ENCODE measurements at places on chromosomes 3 and 15.

GRCh38 chr3:113265231-113265630 is 53.9 kb downstream of the BOC start:
- no peak for DNase-seq

- DNase-seq = peak; percentile 96
These were observed 9.9 kb downstream of the AMOTL2 start for GRCh38 chr3:134364061-134364935.

DNA sequence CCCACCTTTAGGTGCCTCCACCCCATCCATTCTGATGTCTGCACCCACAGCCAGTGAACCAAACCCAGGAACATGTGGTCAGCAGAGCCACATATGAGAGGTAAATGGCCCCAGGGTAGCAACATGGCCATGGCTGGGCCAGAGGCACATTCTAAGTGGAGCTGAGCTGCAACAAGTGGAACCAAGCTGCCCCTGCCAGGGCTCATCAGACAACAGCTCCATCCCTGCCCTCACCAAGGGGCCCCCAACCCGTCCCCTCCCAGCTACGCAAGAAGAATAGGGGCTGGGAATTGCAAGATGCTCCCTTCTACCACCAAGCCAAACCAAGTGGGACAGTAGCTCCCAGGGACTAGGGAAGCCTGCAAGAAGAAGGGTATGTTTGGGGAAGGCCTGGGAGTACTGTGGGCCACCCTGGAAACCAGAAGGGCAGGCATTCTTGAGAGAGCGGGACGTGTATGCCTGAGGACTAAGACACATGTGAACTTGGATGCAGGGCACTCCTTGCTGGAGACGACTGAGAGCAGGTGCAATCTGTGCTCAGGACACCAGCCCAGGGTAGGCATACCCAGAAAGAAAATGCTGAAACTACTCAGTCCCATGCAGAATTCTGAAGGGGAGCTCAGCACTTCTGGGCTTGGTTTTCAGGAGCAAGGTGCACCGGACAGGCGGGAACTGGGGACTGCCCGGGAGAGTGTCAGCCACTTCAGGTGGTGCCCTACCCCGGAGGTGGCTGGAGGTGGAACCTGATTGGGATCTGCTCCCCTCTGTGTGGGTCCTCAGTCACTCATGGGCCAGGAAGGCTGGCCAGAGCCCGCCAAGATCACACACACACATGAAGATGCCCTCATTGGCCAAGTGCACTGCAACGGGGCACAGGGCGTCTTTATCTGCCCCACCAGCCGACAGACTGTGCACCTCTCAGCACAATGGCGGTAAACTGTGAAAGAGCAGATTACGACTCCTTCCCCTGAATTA is 9.5 kb downstream of the MYL3 start:
- no peak for DNase-seq

DNA sequence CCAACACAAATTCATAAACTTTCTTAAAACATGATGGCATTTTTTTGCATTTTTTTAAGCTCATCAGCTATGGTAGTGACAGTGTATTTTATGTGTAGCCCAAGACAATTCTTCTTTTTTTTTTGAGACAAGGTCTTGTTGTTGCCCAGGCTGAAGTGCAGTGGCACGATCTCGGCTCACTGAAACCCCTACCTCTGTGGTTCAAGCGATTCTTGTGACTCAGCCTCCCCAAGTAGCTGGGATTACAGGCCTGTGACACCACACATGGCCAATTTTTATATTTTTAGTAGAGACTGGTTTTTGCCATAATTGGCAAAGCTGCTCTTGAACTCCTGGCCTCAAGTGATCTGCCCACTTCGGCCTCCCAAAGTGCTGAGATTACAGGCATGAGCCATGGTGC is 17.3 kb upstream of the USP50 start:
- no peak for DNase-seq

DNA sequence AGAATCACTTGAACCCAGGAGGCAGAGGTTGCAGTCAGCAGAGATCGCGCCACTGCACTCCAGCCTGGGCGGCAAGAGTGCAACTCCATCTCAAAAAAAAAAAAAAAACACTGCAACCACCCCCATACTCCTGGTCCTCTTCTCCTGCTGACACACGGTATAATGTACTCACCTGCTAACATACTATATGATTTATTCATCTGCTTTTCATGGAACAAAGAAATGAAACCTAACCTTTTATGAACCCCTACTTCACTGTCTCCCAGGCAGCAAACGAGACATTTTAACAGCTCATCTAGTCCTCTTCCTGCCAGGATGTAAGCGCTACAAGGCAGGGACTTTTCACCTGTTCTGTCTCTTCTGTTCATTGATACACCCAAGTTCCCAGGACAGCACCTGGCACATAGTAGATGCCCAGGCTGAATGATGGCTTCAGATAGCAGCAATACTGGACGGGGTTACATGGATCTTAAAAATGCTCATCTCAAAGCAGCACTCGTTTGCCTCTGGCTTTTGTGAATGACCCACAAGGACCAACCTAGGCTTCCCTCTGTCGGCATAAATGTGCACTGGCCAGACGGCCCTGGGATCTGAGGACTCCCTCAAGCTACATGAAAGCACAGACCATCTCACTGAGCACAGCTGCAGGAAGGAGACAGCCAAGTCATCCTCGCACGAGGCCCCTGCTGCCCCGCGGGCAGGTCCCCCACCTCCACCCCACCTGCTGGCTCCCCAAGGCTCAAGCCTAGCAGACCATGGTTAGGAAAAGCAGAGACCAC is 20.3 kb downstream of the XXYLT1 start:
- peak; percentile 45 for DNase-seq

DNA sequence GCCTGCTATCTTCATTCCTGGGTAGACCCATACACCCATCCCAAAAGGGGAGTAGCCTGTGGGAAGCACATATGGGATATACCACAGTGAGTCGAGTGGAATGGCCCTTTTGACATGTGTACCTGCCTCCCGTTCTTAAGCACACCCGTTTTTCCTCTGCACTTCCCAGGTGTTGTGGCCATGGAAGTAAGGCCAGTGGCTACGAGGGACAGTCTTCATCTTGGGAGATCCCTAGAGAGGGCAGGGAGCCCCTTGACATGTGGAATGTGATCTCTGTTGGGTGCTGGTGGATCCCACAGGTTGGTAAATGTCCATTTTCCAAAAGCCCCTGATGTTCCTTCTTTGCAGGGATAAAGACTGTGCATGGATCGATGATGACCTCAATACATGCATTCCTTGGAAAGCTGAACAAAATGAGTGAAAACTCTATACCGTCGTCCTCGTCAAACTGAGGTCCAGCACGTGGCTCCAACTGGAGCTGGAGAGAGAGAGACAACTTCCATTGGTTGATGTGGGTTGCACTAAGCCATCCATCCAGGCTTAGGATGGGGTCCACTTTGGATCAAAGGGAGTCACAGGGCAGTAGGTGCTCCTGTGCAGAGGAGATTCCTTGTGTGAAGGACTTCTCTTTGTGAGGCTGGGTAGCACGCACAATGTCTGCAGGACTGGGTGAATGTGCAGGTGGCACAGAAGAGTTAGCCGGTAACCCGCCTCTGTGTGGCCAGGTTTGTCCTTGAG is 136.8 kb downstream of the SNRPN start:
- DNase-seq = peak; percentile 2

GRCh38 chr3:41999909-42000308 is 38.0 kb upstream of the ULK4 start:
- no peak for DNase-seq

DNA sequence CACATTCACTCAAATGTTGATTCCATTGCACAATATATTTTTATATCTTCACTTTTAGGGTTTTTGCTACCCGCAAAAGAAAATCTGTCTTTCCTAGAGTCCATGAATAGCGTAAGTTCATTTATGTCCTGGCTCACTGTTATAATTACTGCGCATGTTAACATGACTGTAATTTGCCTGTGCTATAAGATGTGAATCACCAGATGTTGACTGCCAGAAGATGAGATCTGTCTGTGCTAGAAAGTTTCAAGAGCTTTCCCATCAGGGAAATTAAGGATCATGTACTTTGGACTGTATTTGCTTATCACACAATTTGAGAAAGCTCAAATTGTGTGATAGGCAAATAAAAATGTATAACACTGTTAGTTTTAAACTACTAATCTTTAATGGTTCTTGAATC is 322.5 kb downstream of the CHL1 start:
- no peak for DNase-seq

DNA sequence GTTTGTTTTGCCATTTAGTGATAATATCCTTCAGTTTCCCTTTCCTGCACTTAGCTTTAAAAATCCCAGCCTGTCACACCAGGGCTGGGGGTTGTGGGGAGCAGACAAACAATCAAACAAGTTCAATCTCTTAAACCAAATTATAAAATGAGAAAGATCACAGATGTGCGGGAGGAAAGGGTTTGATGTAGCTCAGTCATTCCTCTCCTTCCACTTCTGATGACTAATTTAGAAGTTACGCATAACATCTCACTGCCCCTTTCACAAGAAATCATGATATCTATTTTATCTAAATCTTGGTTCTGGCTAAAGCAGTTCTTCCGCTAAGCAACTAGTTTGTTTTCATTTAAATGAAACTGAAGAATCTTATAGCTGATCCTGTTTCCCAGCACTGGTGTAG is 34.1 kb upstream of the ATG7 start:
- no peak for DNase-seq

DNA sequence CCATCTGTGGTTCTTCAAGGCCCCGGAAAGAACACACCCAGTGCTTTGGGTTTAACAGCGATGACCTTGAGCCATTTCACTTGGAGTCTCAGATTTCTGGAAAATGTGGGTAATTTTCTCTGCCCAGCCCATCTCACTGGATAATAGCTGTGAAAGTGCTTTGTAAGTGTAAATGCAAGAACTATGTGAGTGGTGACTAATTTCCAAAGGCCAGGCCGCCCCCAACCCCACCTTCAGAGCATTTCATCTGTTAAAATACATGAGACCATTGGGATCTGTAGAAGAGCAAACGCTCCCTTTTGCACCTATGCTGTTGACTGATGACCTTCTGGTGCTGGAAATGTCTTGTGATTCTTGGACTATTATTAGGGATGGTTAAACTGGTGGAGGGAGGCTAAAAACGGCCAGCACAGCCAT is 196.8 kb upstream of the LPP start:
- DNase-seq = no peak

DNA sequence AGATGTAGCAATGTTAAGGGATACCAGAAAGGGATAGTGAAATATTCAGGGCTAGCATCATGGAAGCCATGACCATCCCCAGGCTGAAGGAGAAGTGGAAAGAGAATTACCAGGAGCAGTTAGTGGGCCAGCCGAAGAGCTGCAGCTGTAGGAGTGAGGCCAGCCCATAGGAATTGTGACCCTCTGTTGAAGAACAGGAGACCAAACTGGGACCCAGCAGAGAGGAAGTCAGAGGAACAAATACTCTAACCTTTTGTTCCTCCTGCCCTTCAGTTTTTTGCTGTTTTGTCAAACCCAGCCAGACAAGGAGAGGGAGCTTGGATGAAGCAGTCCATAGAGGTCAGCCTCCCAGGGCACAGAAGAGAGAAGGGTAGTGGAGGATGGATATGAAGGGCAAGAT is 115.4 kb downstream of the CLSTN2 start:
- DNase-seq = no peak

DNA sequence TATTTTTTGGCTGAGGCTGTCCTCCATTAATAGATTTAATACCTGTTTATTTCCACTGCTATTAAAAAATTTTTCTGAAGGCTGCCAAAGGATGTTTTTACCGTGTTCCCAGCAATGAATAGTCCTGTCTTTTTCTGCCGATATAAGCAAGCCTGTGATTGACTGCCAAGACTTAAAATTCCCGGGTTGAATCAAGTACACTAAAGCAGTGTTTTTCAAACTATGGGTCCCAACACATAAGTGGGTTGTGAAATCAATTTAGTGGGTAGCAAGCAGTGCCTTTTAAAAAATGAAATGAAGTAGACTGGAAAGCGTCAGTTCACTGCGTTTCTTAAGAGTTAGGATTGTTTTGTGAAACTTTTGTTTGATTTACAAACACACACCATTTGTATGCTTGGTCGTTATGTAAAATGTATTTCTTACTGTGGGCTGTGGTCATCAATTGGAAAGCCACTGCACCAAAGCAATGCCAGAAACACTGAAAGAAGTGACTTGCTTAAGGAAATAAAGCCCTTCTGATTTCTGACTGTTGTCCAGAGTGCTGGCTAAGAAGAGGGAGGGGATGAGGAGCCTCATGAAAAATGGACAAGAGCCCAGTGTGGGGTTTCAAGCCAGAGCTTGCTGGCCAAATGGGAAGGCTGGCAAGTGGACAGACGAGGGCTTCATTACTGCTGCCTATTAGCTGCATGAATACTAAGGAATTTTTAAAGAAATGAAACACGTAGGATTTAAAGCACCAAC is 206.0 kb downstream of the THRB start:
- DNase-seq = no peak

DNA sequence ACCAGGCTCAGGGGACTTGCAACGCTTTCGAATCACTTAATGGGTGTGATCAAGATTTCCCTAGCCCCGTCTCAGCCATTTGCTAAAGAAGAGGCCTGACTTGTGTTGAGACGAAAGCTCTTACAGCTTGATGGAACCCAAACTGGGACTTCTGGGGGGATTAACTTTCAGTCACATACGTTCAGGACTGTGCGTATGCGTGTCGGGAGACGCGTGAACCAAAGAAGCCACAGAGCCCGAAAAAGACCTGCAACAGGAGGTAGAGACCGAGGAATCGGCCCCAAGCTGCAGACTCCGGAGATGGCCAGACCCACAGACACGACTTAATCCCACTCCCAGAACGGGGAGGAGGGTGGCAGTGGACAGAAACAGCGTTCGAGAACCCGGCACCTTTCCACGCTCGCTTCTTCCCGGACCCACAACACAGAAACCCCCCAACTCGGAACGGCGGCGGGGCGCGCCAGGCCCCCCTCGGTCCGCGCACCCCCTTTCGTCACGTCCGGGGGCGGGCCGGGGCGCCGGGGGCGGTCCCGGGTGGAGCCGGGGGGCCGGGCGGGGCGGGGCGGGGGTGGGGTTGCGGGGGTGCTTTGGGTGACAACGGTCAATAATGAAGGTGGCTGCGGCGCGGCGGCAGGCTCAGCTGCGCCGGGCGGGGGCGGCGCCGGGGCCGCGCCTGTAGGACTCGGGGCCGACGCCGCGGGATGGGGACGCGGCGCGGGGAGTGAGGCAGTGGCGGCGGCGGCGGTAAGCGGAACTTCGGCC is at the start of gene ATP11B:
Gene ATP11B, plus strand, starts transcription at position 604 of the 762 bp plus-strand sequence. CDS start 256 bp downstream, outside the sequence.
- DNase-seq = peak; percentile 82

- DNase-seq = no peak
These were observed 751.5 kb downstream of the SQOR start for GRCh38 chr15:46386356-46386755.

DNA sequence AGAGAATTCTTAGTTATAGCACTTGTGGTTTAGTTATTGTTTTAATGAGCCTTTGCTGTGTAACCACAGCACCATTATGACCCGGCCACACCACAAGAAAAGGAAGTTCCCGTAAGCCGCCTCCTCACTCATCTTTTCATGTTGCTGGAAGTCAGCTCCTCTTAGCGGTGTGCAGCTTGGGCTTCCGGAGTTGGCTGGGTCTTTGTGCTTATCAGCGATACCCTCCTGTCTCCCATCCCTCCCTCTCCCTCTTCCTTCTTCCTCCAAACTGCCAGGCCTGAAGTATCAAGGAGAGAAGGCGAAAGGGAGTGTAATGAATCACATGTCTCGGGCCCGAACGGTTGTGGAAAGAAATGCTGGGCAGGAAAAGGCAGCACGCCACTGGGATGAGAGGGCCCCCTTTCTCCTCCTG is 353.5 kb downstream of the MCTP2 start:
- DNase-seq = no peak

- peak; percentile 71 for DNase-seq
These were observed 1.3 kb downstream of the ZNF710 start for GRCh38 chr15:90002428-90002844.

Data from ecto neural progenitor cell (in vitro differentiated cells).